ENCODE measurements at places on chromosomes 11 and 22.

- DNase-seq, result no peak
Measured at GRCh38 chr11:22520521-22520920, 105.1 kb downstream of the FANCF start.

DNA sequence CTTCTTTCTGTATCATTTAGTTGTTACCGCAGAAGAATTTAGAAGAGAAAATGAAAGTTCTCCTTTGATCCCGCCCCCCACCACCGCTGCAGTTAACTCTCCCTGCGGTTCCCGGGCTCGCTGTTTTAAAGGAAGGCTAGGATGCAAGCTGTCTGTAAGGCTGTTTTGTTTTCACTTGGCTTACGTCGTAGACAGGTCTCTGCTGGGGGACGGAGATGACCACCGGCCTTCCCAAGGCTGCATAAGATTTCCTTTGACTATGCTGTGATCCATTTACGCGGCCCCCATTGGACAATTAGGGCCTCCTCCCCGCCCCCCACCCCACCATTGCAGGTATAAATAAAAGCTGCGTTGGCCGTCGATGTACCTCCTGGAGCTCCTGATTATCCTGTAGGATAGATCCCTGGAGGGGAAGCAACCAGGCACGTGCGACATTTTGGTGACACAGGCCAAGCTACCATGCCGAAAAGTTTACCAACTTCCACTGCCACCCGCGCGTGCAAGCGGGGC is 1.4 kb upstream of the CPT1A start:
- peak; percentile 73 for DNase-seq

DNA sequence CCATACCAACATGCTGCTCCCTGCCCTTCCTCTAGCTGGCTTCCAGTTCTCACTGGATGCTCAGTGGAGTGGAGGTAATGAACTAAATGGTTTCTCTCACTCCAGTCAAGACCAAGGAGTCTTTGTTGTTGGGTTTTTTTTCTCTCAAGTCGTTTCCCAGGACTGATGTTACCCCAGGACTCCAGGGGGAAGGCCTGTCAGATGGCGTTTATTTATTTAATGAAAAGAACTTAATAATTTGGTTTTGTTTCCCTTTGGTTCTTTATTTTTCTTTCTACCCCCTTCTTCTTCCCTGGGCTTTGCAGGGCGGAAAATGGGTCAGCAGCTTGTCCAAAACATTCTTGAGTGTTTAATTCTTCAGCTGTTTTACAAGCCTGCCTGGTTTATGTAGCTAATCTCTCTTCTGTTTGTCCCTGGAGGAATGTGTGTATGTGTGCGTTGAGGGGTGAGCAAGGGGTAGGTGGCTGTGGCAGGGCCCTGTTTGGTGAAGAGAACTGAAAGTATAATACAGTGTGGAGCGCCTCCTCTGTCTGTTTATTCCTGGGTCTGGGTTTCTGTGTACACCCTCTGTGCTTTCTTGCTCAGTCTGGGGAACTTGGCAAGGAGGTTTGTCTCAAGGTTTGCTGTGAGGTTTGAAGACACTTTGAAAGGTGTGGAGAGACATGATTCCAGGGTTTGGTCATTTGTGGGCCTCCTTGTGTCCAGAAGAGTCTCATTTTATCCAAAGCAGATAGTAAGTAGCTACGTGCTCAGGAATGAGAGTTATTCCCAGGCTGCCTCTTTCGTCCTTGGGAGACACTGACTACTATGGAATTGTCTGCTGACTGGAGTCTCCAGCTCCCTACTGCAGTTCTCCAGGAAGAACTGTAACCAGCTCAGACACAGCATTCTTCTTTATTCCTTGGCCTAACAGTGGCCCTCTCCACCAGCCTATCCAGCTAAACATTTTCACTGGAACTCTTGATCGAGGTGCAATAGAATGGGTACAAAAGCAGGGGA is 175.5 kb downstream of the ADAMTS15 start:
- DNase-seq, result no peak

DNA sequence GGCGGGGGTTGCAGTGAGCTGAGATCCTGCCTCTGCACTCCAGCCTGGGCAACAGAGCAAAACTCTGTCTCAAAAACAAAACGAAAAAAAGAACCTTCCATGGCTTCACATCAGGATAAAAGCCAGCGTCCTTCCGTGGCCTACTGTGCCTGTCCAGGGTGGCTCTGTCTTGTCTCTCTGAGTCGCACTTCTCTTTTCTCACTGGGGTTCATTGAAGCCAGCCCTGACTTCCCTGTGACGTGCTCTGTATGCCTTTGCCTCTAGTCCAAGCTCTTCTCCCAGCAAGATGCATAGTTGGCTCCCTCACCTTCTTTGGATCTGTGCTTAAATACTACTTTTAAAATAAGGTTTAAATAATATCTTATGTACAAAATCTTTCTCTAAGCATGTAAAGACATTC is 11.6 kb downstream of the ATXN10 start:
- DNase-seq, result no peak

DNA sequence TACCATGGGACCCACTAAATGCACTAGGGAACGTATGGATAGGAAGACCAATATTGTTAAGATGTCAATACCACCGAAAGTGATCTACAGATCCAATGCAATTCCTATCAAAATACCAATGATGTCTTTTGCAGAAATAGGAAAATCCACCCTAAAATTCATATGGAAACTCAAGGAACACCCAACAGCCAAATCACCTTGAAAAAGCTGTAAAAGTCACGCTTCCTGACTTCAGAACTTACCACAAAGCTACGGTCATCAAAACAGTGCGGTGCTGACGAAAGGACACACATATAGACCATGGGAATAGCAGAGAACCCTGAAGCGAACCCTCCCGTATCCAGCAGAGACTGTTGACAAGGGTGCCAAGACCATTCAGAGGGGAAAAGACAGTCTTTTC is 20.5 kb downstream of the BRD1 start:
- DNase-seq, result no peak

DNA sequence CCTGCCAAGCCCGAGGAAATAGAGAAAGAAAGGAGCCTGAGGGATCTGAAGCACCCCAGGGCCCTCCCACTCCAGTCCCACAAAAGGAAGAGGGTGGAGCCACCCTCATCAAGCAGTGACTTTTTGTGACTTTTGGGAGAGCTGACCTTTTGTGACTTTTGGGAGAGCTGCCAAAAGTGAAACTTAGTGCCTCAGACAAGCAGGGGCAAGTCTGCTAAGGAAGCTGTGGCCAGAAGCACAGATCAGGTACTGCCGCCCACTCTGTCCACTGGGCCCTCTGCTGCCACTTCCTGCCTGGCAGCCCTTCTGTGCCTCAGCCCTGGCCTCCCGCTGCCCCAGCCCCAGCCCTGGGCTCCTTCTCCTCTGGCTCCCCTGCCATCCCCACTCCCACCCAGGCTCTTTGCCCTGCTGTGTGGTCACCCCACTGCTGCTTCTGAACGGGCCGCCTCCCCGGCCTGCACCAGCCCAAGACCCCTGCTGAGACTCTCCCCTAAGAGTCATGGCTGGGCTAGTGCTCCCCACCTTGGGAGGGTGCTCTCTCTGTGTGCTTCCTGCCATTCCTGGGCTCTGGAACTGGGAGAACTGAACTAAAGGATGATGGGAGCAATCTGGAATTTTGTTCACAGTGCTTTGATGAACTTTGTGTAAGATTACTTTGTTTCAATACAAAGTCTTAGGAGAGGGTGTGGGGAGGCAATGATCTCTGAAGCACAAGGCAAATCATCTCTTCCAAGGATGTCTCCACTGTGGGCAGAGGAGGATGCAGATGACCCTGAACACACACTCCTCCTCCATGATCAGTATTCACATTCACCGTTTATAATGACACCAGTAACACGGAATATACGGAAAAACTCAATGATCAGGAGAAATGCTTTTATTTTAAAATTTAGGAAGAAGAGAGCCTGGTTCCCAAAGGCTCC is at the start of gene APOBEC3H:
Gene APOBEC3H, plus strand, starts transcription at position 147 of the 923 bp plus-strand sequence. CDS start 3,035 bp downstream, outside the sequence.
- DNase-seq, result no peak

GRCh38 chr11:114359342-114359741 is 41.0 kb downstream of the C11orf71 start:
- DNase-seq, result no peak

DNA sequence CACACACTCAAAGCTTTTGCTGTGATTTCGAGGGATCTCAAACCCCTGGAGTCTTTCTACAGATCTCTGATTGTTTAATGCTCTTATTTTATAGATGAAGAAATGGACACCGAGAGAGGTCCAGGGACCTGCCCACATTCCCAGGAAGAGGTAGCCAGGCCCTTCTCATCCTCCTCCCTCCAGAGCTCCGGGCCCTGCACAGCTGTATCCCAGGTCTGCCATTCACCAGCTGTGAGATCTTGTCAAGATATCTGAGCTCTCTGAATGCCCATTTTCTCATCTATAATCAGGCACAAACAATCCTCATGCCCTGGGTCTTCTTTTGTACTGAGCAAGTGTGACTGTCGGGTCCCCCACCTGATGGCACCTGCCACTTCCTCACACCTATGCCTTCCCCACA is 98.2 kb upstream of the ALX4 start:
- no peak for DNase-seq

- no peak for DNase-seq
Measured at GRCh38 chr11:97729546-97730272, 1291.0 kb upstream of the CNTN5 start.

GRCh38 chr22:17792854-17793434 is 18.7 kb upstream of the BID start:
- DNase-seq, result no peak

DNA sequence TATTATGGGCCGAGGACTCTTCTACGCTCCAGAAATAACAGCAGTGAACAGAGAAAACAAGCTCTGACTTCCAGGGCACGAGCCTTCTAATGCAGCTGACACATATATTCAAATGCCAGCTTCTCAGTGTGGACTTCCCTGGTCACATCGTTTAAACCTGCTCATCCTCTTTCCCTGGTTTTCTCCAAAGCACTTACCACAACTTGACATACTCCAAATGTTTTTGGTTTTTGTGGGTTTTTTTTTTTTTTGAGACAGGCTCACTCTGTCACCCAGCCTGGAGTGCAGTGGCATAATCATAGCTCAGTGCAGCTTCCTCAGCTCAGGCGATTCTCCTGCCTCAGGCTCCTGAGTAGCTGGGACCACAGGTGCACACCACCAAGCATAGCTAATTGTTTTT is 105.5 kb downstream of the MICAL3 start:
- no peak for DNase-seq

GRCh38 chr11:93775289-93775688 is 8.8 kb upstream of the MED17 start:
- no peak for DNase-seq

DNA sequence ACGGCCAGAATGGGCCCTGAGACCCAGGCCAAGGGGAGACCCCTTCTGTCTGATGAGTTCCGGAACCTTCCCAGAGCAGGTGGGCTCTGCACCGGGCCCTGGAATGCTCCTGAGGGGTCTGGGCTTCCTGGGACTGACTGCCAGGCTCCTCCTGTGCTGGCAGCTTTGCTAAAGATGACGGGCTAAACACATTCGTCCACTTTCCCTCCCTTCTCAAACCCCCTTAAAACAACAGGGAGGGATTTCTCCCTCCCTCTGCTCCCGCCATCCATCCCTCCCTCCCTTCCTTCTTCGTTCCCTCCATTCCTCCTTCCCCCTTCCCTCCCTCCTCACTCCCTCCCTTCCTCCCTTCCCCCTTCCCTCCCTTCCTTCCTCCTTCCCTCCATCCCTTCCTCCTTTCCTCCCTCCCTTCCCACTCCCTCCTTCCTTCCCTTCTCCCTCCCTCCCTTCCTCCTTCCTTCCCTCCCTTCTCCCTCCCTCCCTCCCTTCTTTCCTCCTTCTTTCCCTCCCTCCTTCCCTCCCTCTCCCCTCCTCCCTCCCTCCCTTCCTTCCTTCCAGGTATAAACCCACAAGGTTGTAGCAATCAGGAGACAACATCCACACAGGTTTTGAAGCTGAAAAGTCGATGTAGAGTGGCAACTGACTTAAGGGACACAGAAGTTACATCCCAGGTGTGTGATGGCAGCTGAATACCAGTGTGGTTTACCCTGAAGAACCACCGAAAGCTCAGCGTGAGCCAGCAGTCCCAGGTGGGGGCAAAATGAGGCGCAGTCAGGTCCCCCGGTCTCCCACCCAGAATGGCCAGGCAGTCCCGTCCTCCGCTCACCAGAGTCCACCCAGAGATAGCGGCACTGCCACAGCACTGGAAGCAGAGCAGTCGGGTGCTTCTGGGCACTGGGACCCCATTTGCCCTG is 18.8 kb upstream of the MGAT3 start:
- DNase-seq, result no peak

- no peak for DNase-seq
Measured at GRCh38 chr11:130269326-130269943, 45.3 kb downstream of the ZBTB44 start.

DNA sequence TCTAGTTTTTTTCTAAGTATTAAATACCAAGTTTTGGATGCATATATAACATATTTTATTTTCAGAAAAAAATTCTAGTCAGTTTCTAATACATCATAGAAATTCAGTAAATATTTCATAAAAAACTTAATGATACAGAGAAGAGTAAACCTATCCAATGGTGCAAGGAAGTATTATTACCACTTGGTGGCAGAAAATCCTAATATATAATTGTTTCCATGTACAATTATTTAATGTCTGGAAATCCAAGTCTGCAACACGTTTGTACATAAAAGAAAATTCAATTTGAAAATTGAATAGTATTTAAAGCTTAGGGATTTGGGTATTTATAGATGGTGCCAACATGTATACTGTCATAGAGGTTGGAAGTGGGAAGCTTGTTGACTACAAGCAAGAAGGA is 127.0 kb downstream of the TRPC6 start:
- no peak for DNase-seq

GRCh38 chr11:13214276-13214675 is 63.3 kb upstream of the BMAL1 start:
- DNase-seq, result no peak

DNA sequence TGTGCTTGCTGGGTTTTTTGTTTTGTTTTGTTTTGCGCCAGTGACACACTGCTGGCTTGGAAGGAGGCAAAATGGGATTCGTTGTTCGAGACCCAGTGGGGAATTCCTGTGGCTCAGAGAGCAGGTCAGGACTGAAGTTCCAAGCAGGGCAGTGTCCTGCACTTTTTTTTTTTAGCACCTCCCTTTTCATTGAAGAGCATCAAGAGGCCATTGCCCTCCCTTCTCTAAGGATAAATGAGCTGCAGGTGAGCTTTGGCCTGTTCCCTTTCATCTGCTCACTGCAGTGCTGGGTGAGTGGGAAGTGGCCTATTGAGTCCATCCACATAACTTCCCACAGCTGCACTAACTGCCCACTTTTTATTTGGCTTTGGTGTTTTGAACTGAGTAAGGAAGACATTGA is 87.8 kb downstream of the ARHGAP42 start:
- no peak for DNase-seq
